Caco-2 (cell line): ENCODE measurements at places on chromosomes 13 and 19. TPM values are rescaled to one million over a fixed set of nuclear protein-coding genes. Genes with fewer than 3 reads are reported as not detected.
A peak's percentile ranks its signal among the peaks of the same experiment; 100 is the strongest.

DNA sequence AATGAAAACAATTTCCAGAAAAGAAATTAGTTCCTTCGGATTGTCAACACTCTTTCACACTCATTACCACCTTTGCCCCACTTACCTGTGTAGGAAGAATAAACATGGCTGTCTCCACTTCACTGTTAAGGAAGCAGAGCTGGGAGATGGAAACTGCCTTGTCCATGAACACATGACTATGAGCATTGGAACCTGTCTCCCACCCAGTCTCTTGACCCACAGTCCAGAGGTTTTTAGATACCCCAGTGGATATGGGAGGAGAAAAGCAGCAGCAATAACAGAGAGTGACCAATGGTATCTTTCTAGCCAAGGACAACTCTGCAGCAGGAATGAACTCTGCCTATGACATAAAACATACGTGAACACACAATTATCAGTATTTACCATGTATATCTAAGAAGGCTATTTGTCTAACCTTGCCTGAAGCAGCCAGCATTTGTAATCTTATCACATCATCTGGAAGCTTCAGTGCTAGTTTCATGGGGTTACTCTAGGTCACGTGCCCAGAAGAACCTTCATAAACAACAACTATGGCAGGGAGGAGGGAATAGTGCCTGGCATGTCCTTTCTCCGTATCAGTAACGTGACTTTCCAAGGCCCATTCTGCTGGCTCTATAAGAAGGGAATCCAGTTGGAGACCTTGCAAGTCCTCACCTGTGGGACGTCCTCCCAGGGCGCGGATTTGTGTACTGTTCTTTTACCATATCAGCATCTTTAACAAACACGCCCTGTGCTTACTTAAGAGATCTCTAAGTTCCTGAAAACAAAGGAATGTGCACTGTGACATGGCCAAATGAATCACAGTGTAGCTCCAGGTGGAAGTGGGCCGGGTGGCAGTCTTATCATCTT is 221.8 kb upstream of the UBL3 start:
- peak; percentile 86 for DNase-seq

GRCh38 chr13:109196948-109197347 is 567.5 kb downstream of the MYO16 start:
- no peak for DNase-seq

DNA sequence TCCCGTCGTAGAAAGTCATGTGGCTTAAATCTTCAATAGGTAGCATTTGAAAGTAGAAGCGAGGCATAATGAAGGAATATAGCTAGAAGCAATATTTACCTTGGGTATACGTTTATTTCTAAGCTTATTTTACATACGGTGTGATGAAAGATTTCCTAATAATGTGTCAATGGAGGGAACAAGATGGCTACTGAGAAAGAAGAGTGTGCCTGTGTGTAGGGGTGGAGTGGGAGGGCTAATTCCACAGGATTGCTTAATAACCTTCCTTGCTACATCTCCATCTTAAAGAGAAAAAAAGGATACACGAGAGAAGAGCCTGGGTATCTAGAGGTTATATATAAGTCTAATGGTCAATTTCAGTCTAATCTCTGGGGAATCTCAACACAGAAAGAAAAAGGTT is 2.0 kb downstream of the SPART start:
- no peak for DNase-seq

Gene TMEM38A
- total RNA-seq: 3.8 and 4.5 TPM in 2 replicates

Gene ZNF540
- total RNA-seq: 0.36 TPM in 1 of 2 replicates, not detected in the other
